ENCODE measurements at places on chromosomes 16 and 17.

DNA sequence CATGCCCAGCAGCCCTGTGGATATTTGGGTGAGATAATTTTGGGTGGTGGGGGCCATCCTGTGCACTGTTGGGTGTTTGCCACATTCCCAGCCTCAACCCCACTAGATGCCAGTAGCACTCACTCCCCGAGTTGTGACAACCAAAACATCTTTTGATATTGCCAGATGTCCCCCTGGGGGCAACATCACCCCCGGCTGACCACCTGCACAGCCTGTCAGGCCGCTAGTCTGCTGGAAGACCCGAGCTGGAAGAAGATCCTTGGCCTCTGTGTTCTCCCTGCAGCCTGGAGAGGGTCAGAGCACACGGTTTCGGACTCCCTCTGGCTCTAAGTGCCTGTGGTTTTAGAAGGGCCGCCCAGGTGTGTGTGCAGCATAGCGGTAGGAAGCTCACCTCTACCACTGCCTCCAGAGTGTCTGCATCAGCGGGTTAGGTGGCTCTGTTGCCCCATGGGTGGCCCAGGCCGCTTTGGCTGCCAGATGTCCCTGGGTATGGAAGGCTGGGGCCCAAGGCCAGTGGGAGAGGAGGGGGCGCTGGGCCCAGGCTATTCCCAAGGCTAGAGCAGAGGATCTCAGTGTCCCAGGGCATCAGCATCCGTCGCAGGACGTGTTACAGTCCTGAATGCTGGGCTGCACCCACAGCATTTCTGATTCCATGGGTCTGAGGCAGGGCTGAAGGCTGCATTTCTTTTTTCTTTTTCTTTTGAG lies 195.8 kb upstream of the GSE1 start:
- no peaks in the 10 kb centered on the region for H3K36me3 ChIP-seq
- H3K4me3 ChIP-seq: no peak overlapping the region
- peak; percentile 0 for DNase-seq
- H3K27me3 ChIP-seq: peaks cover under 1% of the 10 kb centered on the region

DNA sequence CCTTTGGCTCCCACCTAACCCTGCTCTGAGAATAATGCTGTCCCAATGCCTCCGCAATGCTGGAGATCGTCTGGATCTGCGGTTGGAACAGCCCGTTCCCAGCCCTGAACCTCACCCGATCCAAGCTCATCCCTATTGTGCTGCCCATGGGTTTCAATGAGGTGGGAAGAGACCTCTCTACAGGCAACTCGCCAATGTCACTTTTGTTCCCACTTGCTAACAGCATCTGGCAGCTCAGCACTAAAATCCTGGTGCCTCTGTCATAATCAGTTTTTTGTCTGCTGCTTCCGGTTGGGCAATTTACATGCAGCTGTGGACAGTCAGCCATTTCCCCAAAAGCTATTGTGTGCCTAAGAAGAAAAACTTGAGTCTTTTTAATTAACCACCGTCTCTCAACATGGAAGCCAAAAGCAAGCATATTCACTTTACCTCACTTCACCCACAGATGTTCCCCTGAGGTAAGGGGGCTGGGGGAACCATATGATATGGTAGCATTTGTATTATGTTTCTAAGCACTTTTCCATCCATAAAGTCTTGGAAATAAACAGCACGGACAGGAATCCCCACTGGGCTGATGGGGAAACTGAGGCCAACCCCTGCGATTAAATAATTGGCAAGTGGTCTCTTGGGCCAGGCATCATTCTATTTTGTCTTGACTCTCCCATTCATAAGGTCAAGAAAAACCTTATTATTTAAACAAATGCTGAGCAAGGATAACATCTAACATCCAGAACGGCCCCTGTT lies 159.2 kb upstream of the CDH5 start:
- H3K4me3 ChIP-seq: no peak overlapping the region
- H3K27me3 ChIP-seq: peaks cover 2% of the 10 kb centered on the region
- no peaks in the 10 kb centered on the region for H3K4me1 ChIP-seq
- DNase-seq: no peak

DNA sequence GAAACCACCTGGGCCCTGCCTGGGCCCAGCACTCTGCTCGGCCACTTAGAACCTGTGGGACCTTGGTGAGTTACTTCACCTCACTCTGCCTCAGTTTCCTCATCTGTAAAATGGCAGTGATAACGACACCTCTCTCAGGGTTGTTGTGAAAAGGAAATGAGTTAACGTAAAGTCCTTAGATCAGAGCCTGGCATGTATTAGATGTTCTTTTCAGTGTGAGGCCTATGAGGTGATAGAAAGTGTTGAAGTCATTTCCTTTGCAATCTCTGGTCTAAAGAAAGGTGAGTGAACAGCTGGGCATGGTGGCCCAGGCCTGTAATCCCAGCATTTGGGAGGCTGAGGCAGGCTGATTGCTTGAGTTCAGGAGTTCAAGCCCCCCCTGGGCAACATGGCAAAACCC lies 51.7 kb upstream of the LGALS9 start:
- DNase-seq: no peak
- peaks cover 37% of the 10 kb centered on the region for H3K36me3 ChIP-seq
- no peaks in the 10 kb centered on the region for H3K27me3 ChIP-seq
- H3K27ac ChIP-seq: peak overlapping the region; percentile 83
- peak overlapping the region; percentile 23 for H3K4me3 ChIP-seq

GRCh38 chr16:87254296-87254695 lies 62.9 kb downstream of the C16orf95 start:
- no peak for DNase-seq
- no peaks in the 10 kb centered on the region for H3K27me3 ChIP-seq
- peaks cover 5% of the 10 kb centered on the region for H3K4me1 ChIP-seq

DNA sequence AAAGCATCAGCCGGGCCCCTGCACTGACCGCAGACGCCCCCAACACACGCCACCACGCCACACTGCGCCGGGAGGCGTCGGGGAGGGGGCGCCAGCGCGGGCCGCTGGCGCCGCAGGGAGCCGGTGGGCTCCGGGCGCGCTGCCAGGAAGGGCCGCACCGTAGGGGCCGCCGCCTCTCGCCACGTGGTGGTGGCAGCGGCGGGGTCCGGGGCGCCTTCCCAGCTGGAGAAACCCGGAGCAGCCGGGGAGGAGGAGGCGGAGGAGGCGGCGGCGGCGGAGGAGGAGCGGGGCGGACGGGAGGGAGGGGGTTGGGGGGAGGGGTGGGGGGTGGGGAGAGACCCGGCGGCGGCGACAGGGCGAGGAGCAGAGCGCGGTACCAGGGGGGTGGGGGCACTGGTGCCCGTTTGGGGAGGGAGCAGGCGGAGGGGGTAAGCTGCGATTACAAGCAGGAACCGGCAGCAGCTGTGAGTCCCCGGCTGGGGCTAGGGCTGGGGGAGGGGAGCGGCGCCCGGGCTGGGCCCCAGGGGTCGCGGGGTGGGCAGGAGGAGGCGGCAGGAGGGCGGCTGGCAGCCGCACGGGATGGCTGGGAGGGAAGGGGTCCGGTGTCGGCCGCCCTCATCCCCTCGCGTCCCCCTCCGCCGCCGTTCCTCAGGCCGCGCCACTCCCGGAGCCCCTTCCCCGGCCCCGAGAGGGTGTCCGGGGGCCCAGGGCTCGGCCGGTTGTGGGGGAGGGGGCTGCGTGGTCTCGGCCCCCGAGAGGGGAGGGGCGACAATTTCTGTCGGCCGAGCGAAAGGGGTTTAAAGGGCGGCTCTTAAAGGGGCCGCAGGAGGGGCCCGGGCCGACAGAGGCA lies at the start of gene TBKBP1:
TSS of gene TBKBP1 (plus strand) at position 431 of the 850 bp plus-strand sequence. CDS start 1,952 bp downstream, outside the sequence.
- DNase-seq: peak; percentile 63
- H3K4me3 ChIP-seq: peak within 1 kb of the TSS; percentile 88
- peak within 1 kb of the TSS; percentile 94 for H3K27ac ChIP-seq
- peaks cover 63% of the 10 kb centered on the region for H3K4me1 ChIP-seq
- H3K27me3 ChIP-seq: no peaks in the 10 kb centered on the region
- H3K36me3 ChIP-seq: peaks cover 4% of the 10 kb centered on the region

GRCh38 chr17:48878920-48879898 lies 13.4 kb upstream of the ATP5MC1 start:
- peaks cover 1% of the 10 kb centered on the region for H3K4me1 ChIP-seq
- no peaks in the 10 kb centered on the region for H3K36me3 ChIP-seq
- no peak overlapping the region for H3K27ac ChIP-seq
- no peak overlapping the region for H3K4me3 ChIP-seq
- peaks cover 3% of the 10 kb centered on the region for H3K27me3 ChIP-seq
- peak; percentile 47 for DNase-seq

GRCh38 chr17:688100-688989 lies 26.3 kb downstream of the VPS53 start:
- no peak for DNase-seq
- H3K27me3 ChIP-seq: no peaks in the 10 kb centered on the region
- no peaks in the 10 kb centered on the region for H3K4me1 ChIP-seq
- no peak overlapping the region for H3K4me3 ChIP-seq

GRCh38 chr17:82844796-82845162 lies 5.0 kb upstream of the ZNF750 start:
- no peak overlapping the region for H3K4me3 ChIP-seq
- no peak overlapping the region for H3K27ac ChIP-seq
- H3K36me3 ChIP-seq: peaks cover 4% of the 10 kb centered on the region
- no peak for DNase-seq
- peaks cover 15% of the 10 kb centered on the region for H3K4me1 ChIP-seq
- H3K27me3 ChIP-seq: no peaks in the 10 kb centered on the region

GRCh38 chr16:85567935-85568334 lies 45.2 kb upstream of the GSE1 start:
- H3K4me3 ChIP-seq: peak overlapping the region; percentile 4
- H3K27me3 ChIP-seq: no peaks in the 10 kb centered on the region
- peak overlapping the region; percentile 54 for H3K27ac ChIP-seq
- no peak for DNase-seq
- H3K36me3 ChIP-seq: peaks cover 2% of the 10 kb centered on the region

DNA sequence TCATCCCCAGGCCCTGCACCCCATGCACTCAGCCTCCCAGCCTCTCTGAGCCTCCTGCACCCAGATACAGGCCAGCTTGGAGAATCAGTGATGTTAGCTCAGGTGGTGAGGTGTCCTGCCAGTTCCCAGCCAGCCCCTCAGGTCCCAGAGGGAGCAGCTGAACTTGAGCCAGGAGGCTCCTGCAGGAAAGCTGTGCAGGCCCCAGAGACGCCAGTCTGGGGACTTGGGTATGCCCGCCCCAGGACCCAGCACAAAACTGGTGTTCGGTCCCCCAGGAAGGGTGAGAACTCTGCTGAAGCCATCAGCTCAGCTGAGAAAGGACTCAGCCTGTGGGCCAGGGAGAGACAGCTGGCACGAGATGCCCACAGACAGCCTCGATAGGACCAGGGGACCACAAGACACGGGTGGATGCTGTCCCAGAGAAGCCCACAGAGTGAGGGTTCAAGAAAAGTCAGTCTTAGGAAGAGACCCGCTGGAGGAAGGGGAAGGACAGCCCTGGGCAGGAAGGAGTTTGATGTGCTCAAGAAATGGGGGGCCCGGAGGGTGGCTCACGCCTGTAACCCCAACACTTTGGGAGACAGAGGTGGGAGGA lies 11.0 kb downstream of the ENDOV start:
- no peak overlapping the region for H3K4me3 ChIP-seq
- H3K27ac ChIP-seq: no peak overlapping the region
- DNase-seq: no peak
- no peaks in the 10 kb centered on the region for H3K36me3 ChIP-seq
- H3K27me3 ChIP-seq: peaks cover 3% of the 10 kb centered on the region
- H3K4me1 ChIP-seq: peaks cover 14% of the 10 kb centered on the region
